ENCODE measurements at places on chromosomes 6 and 20.

- DNase-seq = no peak
These were observed 123.5 kb downstream of the TTLL2 start for GRCh38 chr6:167448378-167448777.

DNA sequence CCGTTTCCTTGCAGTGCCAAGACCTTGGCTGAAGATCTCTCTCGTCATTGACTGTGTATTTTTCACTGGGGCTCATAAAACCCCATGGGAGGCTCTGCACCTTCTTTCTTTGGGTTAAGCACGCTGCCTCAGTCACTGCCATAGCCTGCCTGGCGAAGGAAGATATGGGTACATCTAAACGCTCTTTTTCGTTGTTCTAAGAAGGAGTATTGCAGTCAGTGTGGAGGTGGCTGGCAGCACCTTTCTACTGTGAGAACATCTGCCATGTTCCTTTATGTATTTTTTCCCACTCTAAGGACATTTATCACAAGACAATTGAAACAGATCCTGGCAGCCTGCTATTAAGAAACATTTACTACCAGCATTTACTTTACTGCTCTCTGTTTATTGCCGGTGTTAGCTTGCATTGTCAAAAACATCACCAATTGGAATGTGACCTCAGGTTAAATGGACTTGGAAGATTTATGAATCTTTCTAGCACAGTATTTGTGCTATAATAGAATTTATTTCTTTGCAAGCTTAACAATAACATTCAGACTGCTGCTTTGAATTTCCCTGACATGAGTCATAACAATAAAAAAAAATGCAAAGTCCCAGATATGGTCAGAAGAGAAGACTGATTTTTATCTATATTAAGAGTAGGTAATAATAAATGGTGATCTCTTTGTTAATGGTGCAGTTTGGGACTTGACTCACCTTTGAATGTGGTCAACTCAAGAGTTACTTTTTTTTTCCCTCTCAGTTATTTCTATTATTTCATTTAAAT is 62.2 kb upstream of the CLDN20 start:
- no peak for DNase-seq

GRCh38 chr6:51818520-51819022 is 268.8 kb downstream of the PKHD1 start:
- DNase-seq = no peak

GRCh38 chr6:36636687-36637418 is 41.7 kb upstream of the CDKN1A start:
- no peak for DNase-seq

DNA sequence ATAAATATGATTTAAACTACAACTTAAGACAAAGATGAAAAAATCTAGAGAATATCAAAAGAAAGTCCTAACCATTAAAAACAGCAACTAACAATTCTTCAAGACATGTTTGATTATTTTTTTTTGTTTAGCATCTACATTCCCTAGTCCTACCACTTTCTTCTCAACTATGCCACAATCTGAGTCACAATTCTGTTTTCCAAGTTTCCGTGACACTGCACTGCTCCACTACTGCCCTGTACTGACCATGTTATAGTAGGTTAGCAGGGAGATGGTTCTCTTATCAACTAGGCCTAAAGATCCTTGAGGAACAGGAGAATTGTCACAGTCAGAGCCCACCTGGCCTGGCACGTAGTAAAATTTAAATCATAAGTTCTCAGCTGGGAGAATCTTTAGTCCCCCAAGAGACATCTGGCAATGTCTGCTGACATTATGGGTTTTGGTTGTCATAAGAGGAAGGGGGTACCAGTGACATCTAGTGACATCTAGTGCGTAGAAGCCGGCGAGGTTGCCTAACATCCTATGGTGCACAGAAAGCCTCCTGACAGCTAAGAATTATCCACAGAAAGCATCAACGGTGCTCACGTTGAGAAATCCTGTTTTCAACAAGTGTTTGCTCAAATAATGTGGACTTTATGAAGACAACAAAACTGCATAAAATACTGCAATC is 100.5 kb downstream of the PDE10A start:
- DNase-seq = no peak

- DNase-seq = no peak
These were observed 80.5 kb upstream of the TPD52L1 start for GRCh38 chr6:125073071-125073470.

GRCh38 chr6:53257001-53257400 is 91.7 kb downstream of the ELOVL5 start:
- no peak for DNase-seq

DNA sequence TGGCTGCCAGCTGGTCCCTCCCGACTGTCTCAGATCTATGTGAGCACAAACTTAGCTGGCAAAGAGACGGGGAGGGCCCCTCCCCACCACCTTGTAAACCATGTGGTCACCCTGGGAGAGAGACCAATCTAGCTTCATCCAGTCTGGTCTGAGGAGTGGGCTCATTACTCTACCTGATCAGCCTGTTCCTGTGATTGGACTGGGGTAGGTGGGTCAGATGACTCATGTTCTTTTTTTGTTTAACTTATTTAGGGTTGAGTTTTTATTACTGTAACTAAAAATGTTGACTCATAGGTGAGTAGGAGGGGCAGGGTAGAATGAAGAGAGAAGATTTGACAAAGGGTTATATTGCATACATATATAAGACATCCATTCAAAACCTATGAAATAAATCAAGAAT is 4.7 kb downstream of the GSTA4 start:
- no peak for DNase-seq

DNA sequence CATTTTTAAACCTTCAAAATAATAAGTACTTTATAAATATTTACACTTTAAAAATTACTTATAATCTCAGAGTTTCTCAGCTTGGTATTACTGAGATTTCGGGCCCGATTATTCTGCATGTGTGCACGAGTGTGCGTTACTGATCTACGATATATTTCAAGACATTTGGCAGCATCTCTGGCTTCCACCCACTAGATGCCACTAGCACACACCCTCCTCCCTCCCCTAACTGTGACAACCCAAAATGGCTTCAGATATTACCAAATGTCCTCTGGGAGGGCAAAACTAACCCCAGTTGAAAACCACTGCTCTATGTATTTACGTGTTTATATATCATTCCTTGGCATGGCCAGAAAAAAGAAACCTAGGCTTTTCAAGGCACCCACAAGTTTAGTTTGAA is 95.9 kb downstream of the FYN start:
- DNase-seq = no peak

GRCh38 chr6:7438011-7438410 is 48.4 kb downstream of the RIOK1 start:
- DNase-seq = no peak

- DNase-seq = no peak
These were observed 261.2 kb downstream of the DLL1 start for GRCh38 chr6:170029416-170030283.
